Occipital lobe (tissue), 3 donors: ENCODE measurements at places on chromosomes 2 and 18.

DNA sequence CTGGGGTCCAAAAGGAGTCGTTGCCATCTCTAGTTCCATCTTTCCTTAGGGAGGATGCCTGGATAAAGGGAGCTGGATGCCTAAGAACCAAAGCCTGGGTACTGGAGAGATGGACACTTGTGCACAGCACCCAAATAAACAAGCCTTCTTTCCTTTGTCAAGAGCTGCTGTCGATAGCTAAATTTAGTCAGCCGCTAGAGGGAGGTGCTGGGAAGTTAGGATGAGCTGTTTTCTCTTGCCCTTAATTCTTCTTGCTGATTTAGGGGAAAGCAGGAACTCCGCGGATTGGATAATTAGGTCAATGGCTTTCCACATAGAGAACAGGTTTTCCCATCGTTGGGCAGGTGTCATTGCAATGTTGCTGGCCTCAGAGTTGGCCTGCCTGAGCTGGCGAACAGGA lies 30.9 kb upstream of the SERPINB12 start:
- no peak for DNase-seq

GRCh38 chr18:64334748-64335147 lies 185.9 kb upstream of the LINC00305 start:
- DNase-seq: no peak

DNA sequence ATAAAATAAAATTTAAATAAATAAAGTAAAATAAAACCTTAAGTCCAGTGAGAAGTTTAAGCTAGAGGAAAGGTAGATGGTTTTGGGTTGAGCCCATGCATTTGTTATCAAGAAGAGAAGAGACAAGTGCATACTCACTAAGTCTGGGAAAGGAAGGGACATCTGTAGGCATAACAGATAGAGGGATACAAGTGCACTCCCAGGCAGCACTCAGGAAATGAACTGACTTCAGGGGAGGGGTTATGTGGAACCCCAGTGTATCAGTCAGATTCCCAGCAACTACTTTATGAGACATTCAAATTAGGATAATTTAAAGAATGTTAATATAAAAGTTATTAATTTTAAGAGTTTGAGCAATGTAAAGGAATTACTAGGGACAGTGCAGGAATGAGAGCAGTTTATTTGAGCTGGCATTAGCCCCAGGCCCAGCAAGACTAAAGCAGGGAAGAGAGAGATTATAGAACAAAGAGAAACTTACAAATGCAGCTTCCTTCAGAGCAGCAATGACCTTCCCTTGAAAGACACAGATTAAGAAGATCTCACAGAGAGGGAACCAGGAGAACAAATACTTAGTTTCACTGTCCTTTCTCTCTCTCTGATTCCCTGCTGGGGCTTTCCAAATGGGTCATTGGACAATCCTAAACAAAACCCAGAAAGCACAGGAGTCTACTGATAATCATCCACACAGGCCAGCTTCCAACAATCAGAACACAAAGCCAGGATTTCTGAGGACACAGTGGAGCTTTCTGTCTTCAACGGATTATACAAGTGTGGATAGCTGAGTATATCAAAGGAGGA lies 109.7 kb downstream of the ERBB4 start:
- no peak for DNase-seq

DNA sequence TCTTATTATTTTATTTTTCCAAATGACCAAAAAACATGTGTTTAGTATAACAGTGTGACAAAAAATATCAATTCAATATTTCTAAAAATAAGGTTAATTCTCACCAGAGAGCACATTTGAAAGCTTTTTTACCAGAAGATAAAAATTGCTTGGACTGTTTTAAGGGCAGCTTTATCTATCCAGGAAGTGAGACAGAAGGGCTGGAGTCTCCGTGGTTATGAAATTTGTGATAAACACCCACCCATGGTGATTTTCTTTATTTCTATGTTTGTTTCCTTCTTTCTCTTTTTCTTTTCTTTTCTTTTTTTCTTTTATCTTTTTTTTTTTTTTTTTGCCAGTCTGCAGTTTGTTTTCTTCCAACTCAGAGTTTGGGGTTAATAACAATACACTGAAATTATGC lies 298.5 kb downstream of the PIEZO2 start:
- DNase-seq: no peak

DNA sequence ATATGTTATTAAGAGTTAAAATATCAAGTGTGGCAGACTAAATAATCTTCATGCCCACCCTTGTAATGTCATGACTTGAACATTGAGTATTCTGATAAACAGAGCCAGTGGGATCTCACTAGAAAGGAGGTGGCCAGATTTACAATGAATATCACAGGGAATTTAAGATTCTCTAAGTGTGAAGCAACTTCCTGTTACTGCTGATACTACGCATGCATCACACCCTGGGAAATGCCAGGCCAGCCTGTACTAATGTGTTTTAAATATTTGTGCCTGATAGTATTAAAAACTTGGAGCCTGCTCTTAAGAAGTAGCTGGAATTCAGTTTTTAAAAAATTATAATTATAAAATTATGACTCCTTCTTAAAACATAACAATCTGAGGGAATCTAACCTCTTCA lies 148.3 kb downstream of the LAMA3 start:
- DNase-seq: no peak

DNA sequence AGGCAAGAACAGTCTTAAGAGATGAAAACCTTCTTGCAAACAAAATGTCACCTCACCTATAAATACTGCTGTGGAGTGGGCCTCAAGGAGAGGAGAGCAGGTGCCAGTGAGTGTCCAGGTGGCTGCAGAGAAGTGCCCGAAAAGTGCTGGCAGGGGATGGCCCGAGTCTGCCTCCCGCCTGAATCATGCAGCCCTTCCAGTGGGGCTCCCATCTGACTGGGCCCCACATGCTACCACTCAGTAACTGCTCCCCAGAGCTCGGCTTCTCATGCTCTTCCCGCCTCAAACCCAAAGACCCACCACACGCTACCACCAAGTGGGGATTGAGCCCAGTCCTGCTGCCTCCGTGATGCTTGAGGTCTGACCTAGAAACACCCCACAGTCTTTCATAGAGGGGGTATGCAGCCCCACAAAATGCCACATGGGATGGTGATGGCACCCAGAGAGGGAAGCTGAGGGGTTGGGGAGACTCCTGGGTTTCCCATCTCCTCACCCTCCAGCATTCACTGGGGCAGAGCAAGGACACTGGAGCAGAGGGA lies 7.4 kb downstream of the HS6ST1 start:
- DNase-seq: no peak

DNA sequence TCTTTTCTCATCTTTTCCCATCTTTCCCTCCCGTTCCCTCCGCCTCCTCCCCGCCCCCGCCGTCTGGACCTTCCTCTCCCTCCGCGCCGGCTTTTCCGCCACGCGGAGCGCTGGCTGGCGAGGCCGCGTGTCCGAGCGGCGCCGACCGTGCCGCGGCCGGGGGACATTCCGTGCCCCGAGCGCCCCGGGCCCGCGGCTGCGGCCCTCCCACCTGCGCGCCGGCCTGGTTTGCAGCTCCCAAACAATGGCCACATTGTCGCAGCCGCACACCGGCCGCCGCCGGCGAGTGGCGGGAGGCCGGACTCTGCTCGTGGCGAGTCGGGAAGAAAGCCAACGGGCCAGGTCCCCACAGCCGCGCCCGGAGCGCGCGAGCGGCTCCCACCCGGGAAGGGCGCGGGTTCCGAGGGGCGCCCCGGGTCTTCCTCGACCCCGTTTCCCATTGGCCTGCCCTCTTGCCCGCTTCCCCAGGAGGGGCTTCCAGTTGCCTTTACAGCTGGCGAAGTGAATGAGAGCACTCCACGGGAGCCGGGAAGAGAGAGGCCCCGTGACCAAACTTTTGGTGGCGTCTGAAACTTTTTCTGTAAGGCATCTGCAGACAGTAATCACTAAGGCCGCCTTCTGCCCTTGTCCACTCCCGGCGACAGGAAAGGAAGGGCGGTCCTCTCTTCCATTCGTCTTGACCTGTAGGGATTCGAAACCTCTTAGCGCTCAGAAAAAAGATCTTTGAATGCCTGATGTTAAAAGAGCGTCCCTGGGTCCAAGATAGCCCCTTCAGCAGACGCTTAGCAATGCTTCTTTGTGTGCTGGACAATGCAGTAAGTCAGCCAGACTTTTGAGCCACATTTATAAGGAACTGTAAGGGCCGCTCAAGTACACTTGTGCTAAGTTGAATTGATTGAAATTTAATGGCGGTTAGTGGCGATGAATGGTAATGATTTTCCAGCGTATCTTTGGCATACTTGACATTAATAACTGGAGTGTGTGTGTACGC lies 6.2 kb downstream of the GLI2 start:
- DNase-seq: no peak

DNA sequence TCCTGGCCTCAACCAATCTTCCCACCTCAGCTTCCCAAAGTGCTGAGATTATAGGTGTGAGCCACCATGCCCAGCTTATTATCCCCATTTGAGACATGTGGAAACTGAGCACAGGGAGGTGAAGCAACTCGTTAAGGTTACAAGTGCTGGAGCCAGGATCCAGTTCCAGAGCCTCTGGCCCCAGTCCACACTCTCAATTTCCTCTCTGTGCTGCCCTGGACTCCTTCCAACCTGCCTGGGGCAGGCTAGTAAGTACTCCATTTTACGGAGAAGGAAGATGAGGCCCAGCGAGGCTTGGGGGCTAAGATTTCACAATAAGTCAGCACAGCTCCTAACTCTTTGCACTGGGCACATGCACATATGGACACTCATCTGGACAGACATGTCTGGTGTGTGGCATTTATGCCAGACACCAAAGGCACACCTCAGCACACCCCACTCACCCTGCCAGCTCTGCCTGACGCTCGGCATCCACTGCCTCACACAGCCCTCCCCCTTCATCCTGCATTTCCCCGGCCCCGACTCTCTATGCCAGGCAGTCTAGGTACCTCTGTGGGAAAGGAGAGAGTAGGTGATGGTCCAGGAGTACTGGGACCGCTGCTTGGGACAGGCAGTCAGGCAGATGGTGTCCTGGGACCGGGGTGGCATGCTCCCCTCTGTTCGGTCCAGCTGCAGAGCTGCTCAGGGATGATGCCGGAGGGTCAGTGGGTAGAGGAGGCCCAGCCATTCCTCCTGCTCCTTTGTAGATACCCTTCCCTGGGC lies 20.5 kb downstream of the CFAP65 start:
- no peak for DNase-seq

- DNase-seq: no peak
Measured at GRCh38 chr2:37671816-37672103, 318 bp upstream of the CDC42EP3 start.

- DNase-seq: no peak
Measured at GRCh38 chr18:45330170-45330594, 285.1 kb upstream of the SLC14A2 start.
